Naive B cell (primary cell): ENCODE measurements at places on chromosomes 3 and 15.

GRCh38 chr15:42590619-42591237 lies 15.3 kb downstream of the STARD9 start:
- H3K36me3 ChIP-seq = no peaks in the 10 kb centered on the region
- no peak for DNase-seq
- no peaks in the 10 kb centered on the region for H3K4me1 ChIP-seq
- H3K27ac ChIP-seq = no peak overlapping the region
- no peaks in the 10 kb centered on the region for H3K27me3 ChIP-seq
- H3K4me3 ChIP-seq = no peak overlapping the region

GRCh38 chr3:189720736-189721417 lies 89.7 kb downstream of the TP63 start:
- H3K36me3 ChIP-seq = no peaks in the 10 kb centered on the region
- no peak overlapping the region for H3K4me3 ChIP-seq
- H3K27ac ChIP-seq = no peak overlapping the region
- H3K27me3 ChIP-seq = no peaks in the 10 kb centered on the region
- no peak for DNase-seq

DNA sequence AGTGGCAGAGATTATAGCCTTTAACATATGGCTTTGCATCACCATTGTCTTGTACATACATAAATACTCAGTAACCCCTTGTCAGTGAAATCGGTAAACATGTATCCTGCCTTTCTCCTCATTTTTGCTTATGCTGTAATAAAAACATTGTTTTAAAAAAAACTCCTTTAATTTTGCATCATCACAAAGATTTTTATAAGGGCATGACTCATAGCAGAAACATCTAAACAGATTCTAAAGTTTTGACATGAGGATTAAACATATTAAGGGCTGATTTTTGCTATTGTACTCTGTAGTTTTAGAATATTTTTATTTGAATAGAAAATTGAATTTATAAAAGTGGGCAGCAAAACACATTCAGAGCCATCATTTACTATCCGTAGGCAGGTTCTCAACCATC lies 275.9 kb downstream of the ZIC4 start:
- H3K36me3 ChIP-seq = no peaks in the 10 kb centered on the region
- no peaks in the 10 kb centered on the region for H3K27me3 ChIP-seq
- H3K4me3 ChIP-seq = no peak overlapping the region
- H3K27ac ChIP-seq = no peak overlapping the region
- DNase-seq = no peak
- no peaks in the 10 kb centered on the region for H3K4me1 ChIP-seq

GRCh38 chr3:69823743-69824142 lies 84.5 kb downstream of the MITF start:
- H3K27ac ChIP-seq = no peak overlapping the region
- H3K4me1 ChIP-seq = no peaks in the 10 kb centered on the region
- H3K36me3 ChIP-seq = no peaks in the 10 kb centered on the region
- peaks cover 5% of the 10 kb centered on the region for H3K27me3 ChIP-seq
- no peak for DNase-seq

DNA sequence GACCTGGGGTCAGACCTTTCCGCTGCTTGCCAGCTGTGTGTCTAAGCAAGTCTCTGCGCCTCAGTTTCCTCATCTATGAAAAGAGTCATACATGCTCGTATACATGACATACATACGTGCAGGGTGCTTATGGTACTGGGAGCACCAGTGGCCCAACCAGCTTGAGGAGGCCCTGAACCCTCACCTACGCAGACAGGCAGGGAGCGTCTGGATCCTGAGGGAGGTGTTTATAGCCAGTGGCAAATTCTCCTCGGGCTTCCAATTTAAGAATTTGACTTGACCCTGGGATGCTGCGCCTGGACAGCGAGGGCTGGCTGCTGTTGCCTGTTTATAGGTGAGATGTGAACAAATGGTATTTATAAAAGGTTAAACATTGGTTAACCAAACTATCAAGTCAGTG lies 17.7 kb upstream of the FGD5 start:
- no peaks in the 10 kb centered on the region for H3K4me1 ChIP-seq
- H3K27me3 ChIP-seq = peaks cover 33% of the 10 kb centered on the region
- no peak overlapping the region for H3K27ac ChIP-seq
- no peaks in the 10 kb centered on the region for H3K36me3 ChIP-seq

GRCh38 chr3:48747015-48747615 lies 30.1 kb upstream of the IP6K2 start:
- H3K27me3 ChIP-seq = no peaks in the 10 kb centered on the region
- H3K27ac ChIP-seq = no peak overlapping the region
- DNase-seq = no peak
- H3K4me3 ChIP-seq = no peak overlapping the region
- peaks cover 6% of the 10 kb centered on the region for H3K36me3 ChIP-seq

GRCh38 chr15:100958326-100959065 lies 39.3 kb downstream of the LRRK1 start:
- no peaks in the 10 kb centered on the region for H3K36me3 ChIP-seq
- no peak overlapping the region for H3K4me3 ChIP-seq
- DNase-seq = no peak
- H3K4me1 ChIP-seq = peaks cover 11% of the 10 kb centered on the region
- H3K27me3 ChIP-seq = no peaks in the 10 kb centered on the region
- H3K27ac ChIP-seq = no peak overlapping the region

DNA sequence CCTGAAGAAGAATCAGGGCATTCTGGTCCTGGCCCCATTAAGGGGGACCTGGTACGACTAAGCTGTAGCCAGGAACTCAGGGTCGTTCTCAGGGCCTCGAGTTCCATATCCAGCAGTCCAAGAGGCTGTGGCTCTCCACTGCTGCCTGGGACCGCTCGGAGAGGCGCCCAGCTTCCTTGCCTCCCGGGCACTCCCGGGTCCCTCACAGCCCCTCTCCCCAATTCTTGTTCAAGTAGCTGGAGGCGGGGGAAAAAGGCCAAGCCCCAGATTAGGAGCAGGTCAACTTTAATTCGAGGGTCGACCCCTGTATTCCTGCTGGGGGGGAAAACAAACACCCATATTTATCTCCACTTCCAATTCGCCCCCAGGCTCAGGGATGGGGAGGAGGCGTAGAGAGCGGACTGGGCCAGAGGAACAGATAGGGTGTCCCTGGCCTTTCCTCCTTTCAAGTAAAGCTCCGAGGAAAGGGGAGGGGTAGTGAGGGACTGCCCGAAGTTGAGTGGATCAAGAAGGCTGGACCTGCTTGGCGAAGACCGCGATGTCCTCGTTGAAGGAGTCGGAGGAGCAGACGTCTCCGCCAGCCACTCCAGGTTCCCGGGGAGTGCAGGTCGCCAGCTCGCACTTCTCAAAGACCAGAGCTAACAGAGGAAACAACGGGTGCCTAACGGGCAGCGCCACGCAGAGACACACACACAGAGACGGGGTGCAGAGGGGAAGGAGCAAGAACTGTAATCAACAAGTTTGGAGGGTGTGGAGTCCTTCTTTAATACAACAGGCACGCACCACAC lies 4.4 kb downstream of the MEIS2 start:
- no peak overlapping the region for H3K27ac ChIP-seq
- peak overlapping the region; percentile 47 for H3K4me3 ChIP-seq
- peaks cover 37% of the 10 kb centered on the region for H3K36me3 ChIP-seq
- DNase-seq = no peak
- H3K4me1 ChIP-seq = peaks cover 45% of the 10 kb centered on the region

DNA sequence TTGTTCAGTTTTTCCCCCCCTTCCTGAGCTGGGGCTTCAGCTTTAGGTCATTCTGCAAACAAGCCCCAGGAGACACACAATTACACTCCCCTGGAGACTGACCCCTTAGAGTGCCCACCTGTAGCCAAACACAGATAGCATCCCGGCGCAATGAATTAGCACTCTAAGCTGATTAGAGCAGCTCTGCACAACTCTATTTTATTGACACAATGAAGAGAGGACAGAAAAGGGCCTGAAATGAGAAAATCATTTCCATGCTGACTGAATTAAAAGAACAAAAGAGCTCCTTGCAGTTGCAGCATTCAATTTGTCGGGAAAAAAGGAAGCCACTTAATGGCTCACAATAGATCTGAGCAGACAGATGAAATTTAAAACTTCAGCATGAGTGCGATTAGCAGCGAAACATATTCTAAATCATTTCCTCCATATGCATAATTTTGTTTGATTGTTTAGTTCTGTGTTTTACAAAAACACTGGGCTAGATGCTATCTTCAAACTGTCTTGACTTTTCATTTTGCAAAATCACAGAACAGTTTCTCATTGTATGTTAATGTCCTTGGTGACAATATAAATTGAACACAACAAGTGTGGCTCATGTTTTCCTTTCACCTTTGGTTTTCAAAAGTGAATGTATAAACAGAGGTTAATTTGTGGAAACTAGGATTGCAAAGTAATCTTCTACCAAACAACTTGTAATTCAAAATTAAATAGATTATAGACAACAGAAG lies 308.6 kb downstream of the MECOM start:
- no peaks in the 10 kb centered on the region for H3K4me1 ChIP-seq
- DNase-seq = no peak
- H3K36me3 ChIP-seq = no peaks in the 10 kb centered on the region
- H3K27me3 ChIP-seq = peaks cover 26% of the 10 kb centered on the region
- H3K27ac ChIP-seq = no peak overlapping the region

- H3K27ac ChIP-seq = no peak overlapping the region
- peaks cover 6% of the 10 kb centered on the region for H3K4me1 ChIP-seq
- no peak overlapping the region for H3K4me3 ChIP-seq
- DNase-seq = no peak
- H3K27me3 ChIP-seq = no peaks in the 10 kb centered on the region
- H3K36me3 ChIP-seq = no peaks in the 10 kb centered on the region
Observed at GRCh38 chr3:114442246-114442645, 148.4 kb downstream of the TIGIT start.

GRCh38 chr3:165919284-165919683 lies 82.1 kb upstream of the BCHE start:
- no peaks in the 10 kb centered on the region for H3K36me3 ChIP-seq
- no peak overlapping the region for H3K4me3 ChIP-seq
- no peaks in the 10 kb centered on the region for H3K27me3 ChIP-seq
- DNase-seq = no peak
- no peaks in the 10 kb centered on the region for H3K4me1 ChIP-seq
- no peak overlapping the region for H3K27ac ChIP-seq

DNA sequence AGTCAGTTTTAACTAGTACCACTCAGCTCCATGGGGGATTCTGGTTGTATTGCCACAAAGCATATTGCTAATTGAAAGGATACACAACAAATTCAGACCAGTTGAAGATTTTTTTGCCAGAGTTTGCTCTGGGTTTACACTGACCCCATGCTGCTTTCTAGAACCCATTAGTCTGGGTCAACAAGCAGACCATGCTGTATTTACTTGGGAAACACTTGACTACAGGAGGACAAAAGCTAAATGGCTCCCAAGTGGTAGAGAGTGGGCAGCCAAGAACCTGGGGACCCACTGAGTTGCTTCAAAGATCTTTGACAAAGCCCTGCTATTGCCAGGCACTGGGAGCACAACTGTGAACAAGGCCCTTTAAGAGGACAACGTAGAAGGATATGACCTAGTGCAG lies 86.8 kb upstream of the PSMD6 start:
- no peak for DNase-seq
- H3K27me3 ChIP-seq = peaks cover 17% of the 10 kb centered on the region
- H3K36me3 ChIP-seq = no peaks in the 10 kb centered on the region
- no peak overlapping the region for H3K4me3 ChIP-seq

DNA sequence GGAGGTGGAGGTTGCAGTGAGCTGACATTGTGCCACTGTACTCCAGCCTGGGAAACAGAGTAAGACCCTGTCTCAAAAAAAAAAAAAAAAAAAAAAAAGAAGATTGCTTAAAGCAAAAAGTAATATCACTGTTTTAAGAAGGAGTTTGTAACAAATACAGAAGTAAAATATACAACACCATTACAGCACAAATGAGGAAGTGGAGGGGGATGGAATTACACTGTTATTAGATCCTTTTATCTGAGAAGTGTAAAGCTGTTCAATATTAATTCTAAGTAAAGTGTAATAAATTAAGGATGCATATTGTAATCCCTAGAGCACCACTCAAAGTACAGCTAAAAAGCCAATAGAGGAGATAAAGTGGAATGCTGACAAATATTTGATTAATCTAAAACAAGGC lies 47.0 kb upstream of the SNRPA1 start:
- H3K27me3 ChIP-seq = peaks cover 17% of the 10 kb centered on the region
- H3K4me3 ChIP-seq = no peak overlapping the region
- no peaks in the 10 kb centered on the region for H3K4me1 ChIP-seq
- no peak for DNase-seq
- H3K36me3 ChIP-seq = no peaks in the 10 kb centered on the region

GRCh38 chr3:150623945-150624344 lies 20.8 kb downstream of the SELENOT start:
- H3K27me3 ChIP-seq = no peaks in the 10 kb centered on the region
- peaks cover 15% of the 10 kb centered on the region for H3K36me3 ChIP-seq
- H3K4me1 ChIP-seq = peaks cover 20% of the 10 kb centered on the region
- no peak for DNase-seq

GRCh38 chr3:173030273-173030672 lies 110.8 kb downstream of the SPATA16 start:
- DNase-seq = no peak
- no peaks in the 10 kb centered on the region for H3K27me3 ChIP-seq
- no peak overlapping the region for H3K4me3 ChIP-seq
- no peaks in the 10 kb centered on the region for H3K36me3 ChIP-seq
- H3K4me1 ChIP-seq = no peaks in the 10 kb centered on the region

DNA sequence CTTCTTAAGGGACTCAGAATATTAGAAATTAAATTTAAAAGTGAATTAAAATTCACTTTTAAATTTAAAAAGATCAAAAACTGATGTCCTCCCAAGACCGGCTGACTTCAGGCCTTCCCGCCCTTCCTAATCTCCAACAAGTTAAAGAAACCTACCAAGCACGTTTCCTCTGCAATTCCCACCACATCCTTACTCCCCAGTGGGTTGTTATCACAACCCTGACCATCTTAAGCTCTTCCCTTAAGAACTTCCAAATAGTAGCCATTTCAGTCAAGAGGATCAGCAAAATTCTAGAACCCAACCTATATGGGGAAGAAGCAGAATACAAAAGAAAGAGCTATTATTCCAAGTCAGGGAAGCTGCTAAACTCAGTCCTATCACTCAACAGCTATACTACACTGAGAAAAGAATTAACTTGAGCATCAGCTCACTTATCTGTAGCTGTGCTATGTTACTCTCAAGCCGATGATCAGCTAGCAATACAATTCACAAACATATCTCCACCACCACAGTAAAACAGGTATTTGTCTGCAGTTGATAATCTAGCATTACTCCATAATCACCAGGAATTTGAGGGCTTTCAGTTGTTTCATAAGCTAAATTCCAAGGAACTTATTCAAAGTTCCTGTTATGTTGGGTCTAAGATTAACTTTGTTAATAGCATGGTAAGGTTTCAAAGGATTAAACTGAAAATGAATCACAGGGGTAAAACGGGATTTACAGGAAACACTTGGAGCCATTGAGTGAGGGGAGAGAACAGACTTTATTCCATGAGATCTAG lies 14.3 kb downstream of the ABCC5 start:
- H3K27ac ChIP-seq = no peak overlapping the region
- H3K27me3 ChIP-seq = no peaks in the 10 kb centered on the region
- H3K4me3 ChIP-seq = no peak overlapping the region
- no peak for DNase-seq
